ENCODE measurements at places on chromosomes 5 and 9.

DNA sequence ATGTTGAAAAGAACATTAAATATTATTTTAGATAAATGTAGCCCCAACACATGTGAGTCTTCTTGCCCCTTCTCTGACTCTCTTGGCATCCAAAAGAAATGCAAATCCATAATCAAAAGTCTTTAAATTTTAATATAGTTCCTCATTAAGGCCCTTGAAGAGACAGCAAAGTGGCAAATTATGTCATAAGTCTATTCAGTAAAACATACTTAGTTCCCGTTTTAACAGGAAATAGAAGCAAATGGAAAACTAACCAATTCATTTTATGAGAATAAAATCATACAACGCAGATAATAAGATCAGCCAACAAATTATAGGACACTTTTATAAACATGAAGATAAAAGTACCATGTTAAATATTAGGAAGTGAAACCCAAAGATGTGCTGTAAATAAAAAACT is 20.1 kb upstream of the IFNB1 start:
- DNase-seq = no peak

DNA sequence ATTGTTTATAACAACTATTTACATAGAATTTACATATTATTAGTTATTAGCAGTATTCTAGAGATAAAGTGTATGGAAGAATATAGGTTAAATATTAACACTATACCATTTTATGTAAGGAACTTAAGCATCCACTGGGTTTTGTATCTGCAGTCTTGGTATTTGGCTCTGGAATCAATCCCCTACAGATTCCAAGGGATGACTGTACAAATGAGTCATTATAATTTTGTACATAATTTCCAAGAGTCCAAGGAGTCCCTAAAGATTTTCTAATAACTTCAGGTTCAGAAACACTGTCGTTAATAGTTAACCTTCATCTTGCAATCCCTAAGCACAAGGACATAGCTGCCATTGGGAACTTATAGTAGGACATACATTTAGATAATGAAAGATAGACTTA is 254.8 kb upstream of the PDE4D start:
- DNase-seq = no peak

DNA sequence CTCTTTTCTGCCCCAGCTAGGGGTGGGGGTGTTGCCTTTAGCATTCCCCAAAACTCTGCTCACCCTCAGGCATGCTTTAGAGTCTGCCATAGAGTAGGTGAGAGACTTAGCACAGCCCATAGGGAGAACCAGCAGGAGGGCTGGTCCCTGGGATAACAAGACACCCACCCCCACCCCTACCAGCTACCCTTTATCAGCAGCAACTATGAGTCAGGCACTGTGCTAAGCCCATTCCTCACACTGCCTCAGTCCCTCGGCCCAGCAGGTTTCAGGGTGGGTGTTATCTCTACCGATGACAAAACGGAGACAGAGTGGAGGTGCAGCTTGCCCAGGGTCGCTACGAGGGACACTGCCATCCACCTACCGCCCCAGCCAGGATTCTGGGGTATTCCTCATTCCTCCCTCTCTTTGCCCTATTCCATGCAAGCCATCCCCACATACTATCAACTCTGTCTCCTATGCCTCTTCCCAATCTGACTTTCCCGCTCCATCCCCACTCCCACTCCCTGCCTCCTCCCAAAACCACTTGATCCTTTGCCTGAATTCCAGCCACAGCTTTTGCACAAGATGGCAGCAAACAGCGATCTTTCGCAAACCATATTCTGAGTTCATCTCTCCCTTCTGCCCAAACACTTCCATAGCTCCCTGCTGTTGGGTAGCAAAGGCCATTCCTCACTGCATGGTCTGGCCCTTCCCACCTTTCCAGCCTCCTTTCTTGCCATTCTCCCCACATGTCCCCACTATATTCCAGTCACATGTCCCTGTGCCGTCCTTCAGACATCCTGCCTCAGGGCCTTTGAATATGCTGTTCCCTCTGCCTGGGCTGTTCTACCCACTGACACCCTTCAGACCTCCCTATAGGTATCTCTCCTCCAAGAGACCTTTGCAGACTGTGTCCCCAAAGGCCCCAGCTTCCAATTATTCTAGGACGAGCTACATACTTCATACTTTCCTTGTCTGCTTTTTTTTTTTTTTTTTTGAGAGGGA is 5.1 kb downstream of the CIZ1 start:
- no peak for DNase-seq

DNA sequence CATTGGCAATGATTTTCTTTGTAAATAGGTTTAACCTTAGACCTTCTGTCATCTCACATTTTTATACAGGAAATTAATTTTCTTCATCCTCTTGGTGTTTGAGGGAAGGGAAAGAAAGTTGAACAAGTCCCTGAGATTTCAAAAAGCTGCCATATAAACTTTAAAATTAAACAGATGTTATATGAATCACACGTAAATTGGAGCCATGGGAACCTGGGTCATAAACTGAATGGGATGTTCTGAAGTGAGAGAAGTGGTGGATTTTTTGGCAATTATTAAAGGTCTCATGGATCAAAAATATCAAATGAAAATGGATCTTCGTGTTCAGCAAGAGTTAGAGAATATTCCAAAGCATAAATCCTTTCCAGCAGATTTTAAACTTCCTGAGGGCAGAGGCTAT is 242.2 kb downstream of the DMRT2 start:
- DNase-seq = no peak

- no peak for DNase-seq
These were observed 47.2 kb upstream of the LIFR start for GRCh38 chr5:38603691-38604090.

Data from effector memory CD8-positive, alpha-beta T cell (primary cell).